ENCODE measurements at places on chromosomes 6 and 20.

DNA sequence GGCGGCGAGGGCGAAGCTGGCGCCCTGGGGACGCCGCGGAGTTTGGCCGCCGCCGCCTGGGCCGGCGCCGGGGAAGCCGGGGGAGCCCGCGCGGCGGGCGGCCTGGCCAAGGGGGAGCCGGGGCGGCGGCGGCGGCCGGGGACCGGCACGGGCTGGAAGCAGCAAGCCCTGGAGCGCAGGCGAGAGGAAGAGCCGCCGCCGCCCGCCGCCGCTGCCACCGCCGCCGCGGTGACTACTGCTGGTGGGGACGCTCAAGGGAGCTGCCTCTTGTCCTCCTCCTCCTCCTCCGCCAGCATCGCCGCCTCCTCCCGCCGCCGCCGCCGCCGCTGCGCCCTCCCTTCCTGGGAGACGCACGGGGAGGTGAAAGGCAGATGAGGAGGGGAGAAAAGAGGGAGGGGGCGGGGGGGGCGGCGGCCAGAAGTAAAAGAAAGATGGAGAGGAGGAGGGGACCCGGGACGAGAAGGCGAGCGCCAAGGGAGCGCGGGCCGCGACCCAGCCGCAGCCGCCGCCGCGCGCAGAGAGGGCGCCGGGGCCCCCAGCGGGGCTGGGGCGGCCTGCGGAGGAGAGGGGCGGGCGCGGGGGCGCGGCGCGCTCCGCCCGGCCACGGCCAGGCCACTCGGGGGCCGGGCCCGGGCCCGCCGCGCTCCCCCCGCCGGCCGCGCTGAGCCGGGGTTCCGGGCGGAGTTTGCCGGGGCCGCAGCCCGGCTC lies 846 bp downstream of the PDE10A start:
- DNase-seq: no peak

GRCh38 chr6:134744301-134744700 lies 205.6 kb downstream of the ALDH8A1 start:
- DNase-seq: no peak

DNA sequence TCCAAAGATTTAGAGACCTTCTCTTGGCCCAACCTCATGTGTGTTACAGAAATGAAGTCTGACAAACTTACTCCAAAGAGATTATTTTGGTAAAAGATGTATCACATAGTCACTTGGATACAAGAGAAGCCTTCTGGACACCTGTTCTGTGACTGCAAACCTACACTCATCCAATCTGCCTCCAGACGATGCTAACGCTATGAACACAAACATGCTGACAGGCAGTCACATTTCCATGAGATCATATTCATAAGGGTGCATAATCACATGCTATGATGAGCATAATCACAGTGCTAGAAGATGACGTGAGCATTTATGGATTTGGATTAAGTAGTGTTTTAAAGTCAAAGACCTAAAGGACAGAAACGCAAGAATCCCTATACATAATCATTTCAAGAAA lies 340.2 kb downstream of the HACE1 start:
- DNase-seq: no peak

- no peak for DNase-seq
Measured at GRCh38 chr6:162862462-162862861, 134.7 kb downstream of the PACRG start.

DNA sequence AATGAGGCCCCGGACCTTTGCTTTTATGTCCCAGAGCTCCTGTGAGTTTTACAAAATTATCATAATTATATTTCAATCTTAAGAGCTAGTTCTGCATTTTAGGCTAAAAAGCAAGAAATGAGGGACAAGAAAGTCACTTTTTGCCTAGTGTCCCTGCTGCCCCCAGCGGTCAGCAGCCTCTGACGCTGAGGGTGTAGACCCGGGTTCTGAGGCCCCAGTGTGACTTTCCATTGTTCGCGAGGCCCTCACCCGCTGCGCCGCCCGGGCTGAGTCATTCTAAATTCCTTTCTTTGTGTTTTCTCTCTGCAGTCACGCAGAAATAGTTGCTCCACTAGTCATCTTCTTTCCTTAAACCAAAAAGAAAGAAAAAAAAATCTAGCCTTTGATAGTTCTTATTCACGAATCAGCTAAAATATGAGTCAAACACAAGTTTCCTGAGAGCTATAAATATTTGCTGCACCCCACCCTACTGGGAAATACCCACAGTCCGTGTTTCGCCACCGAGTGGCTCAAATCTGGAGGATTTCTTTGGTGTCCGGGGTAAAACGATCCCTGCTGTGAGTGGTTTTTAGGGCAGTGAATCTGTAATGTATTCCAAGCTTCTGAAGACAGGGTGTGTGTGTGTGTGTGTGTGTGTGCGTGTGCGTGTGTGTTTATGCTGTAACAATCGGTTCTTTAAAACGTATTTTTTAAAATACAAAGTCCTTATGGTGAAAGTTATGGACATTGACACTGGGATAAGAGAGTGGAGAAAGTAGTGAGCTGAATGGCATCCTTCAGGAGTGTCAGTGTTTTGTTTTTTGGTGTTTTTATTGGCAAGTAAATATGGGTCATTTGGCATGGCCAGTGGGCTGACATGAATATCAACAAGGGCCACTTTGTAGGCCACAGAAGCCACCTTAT lies 59.7 kb upstream of the EEF1A1 start:
- DNase-seq: peak; percentile 56

DNA sequence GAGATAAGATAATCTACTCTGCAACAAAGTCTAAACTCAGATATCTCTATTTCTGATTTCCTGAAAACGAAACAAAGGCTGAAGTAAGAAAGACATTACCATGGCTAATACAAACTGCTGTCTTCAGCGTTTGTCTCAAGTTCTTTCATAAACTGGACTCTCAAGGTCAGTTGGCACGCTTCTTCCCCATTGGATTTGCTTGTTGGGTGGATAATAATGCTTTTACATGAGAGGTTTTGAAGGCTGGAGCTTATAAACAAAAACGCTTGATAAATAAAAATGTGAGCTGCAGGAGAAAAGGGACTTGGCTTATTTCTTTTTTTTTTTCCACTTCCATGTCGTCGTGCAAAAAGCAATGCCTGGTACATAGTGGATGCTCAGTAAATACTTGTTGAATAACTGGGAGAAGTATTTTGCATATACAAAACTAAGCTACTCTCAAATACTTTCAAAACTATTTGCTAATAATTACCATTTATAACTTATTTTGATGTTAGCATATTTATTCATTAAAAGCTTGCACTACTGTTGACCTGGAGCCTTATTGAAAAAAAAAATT lies 65.7 kb upstream of the EEF1A1 start:
- no peak for DNase-seq

GRCh38 chr6:168999392-168999791 lies 254.3 kb downstream of the THBS2 start:
- DNase-seq: no peak

DNA sequence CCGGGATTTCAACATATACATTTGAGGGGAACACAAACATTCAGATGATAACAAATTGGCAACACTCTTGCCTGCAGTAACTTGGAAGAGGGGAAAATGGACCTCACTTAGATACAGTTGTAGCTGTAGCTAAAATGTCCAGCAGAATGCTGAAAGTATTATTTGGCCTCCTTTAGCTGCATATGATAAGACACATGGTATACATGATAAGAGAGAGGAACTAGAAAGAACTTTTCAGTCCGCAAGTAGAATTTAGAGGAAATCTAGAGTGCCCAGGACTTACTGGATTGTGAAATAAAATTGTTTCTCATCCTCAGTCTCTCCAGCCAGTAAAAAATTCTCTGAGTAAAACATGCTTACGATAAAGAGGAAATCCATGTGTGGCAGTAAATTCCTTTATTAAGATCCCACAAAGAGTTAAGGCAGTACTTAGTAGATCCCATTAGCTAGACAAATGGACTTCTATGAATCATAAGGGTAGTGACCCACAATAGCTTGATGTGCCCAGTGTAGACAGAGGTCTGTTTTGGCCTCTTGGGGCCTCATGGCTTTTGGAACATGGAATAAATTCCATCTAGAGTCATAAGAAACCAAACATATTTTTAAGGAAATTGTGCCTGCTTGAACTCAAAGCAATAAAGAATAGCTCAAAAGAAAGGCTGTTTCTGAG lies 87.9 kb upstream of the RBM24 start:
- no peak for DNase-seq

DNA sequence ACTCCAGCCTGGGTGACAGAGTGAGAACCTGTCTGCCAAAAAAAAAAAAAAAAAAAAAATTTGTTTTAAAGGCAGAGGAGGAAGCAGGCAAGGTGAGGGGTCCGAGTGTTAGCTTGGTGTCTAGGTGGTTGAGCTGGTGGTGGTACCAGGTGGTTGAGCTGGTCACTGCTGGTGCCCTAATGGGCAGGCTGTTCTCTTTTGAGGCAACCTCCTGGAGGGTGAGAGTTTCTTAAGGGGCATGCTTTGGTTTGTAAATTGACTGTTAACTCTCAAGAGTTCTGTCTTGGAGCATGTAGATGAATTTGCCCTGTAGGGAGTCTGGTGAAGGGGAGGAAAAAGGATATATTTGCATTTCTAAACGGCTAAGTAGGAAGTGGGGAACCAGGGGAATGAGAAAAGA lies 52.7 kb downstream of the BANF2 start:
- DNase-seq: no peak

DNA sequence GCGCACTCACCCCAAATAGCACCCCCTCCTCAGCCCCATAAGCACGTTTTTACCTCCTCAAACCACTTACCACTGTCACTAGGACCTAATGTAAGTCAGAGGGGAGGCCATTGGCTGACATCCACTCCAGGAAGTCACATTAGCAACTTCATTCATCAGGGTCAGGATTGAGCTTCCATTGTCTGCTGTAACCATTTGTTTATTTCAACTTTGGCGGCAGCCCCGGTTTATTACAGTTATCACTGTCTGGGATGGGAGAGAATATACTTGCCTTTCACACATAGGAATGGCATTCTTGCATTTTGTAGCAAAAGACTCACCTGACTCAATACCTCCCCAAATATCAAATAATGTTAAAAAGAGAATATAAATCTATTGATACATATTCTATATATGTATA lies 38.3 kb downstream of the MAFB start:
- DNase-seq: no peak

DNA sequence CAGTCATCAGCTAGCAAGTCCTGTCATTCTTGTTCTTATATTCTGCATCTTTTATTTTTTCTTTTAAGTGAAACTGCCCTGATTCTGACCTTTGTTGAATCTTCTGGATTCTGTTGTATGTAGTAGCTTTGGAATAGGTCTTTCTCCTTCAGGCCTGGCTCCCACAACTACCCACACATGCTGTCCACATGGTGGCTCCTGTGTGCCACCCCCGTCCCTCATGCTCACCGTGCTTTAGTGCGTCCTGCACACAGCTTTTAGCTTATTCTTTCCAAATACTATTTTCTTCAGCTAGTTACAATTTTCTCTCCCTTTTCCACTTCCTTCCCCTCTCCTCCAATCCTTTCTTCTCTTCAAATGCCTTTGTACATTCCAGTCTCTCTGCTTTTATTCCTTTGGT lies 61.8 kb downstream of the CTNNBL1 start:
- DNase-seq: no peak

DNA sequence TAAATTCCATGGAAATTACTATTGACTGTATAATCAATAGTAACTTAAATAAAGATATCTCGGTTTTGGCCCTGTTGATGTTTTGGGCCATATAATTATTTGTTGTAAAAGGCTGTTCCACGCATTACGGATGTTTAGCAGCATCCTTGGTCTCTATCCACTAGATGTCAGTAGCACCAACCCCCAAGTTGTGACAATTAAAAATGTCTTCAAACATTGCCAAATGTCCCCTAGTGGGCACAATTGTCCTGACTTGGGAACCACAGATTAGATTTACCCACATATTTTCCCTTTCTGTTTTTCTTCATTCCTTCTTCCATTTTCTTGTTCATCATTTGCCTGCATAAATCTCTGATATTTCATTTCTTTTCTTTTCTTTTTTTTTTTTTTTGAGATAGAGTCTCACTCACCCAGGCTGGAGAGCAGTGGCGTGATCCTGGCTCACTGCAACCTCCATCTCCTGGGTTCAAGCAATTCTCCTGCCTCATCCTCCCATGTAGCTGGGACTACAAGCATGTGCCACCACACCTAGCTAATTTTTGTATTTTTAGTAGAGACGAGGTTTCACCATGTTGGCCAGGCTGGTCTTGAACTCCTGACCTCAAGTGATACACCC lies 13.6 kb upstream of the WFDC8 start:
- DNase-seq: no peak

- no peak for DNase-seq
Measured at GRCh38 chr6:50602292-50602691, 111.0 kb upstream of the TFAP2D start.

DNA sequence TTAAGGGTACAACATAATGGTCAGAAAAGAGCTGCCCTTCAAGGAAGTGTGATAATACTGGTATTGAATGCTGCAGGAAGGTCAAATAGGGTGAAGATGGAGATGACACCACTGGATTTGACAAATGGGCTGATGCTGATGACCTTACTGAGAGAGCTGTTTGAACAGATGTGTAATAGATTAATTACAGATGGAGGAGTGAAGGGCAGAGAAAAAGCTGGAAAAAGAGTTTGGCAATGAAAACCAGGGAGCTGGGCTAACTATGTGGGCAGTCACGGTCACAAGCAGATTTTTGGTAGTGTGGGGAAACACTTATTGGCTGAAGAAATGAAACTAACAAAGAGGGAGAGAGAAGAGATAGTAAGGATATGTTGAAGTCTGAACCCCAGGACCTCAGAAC lies 83.6 kb upstream of the ENPP5 start:
- no peak for DNase-seq

DNA sequence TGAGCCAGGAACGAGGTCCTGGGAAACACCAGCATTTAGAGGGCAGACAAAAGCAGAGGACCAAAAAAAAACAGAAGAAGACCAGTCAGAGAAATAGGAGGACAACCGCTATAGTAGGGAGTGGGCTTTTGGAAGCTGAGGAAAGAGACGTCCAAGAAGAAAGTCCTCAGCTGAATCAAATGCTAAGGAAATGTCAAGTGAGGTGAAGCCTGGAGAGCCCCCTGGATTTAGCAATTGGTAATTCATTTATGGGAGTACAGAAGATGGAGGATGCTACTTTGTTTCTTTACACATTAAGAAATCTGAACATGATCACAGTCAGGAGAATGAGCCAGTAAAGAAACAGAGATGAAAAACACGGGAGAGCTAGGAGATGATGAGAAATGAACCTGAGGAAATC lies 41.1 kb downstream of the LRP11 start:
- DNase-seq: no peak

DNA sequence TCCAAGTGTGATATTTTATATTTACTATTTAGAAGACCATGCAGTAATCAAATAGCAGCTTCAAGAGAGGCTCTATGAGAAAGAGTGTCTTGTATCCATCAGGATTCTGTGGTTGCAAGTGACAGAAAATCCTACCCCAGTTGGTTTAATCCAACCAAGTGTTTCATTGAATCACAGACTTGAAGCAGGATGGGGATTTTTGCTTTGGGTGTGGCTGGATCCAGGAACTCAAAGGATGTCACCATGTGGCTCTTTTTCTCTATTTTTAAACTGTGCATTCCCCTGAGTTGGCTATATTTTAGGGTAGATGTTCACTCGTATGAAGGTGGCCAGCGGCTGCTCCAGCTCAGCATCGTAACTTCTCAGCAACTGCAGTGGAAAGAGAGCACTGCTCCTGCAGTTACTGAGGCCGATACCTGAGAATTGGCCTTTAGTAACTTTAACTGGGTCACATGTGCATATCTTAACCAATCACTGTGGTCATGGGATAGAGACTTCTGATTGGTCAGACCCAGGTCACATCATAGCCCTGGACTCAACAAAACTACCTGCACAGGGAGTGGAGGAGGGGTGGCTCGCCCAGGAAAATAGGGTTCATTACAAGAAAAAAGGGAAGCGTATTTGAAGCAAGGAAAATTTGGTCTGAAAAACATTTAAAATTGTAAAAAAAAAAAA lies 396.1 kb upstream of the SULF2 start:
- DNase-seq: no peak
